ENCODE measurements at places on chromosomes 3 and 15.

DNA sequence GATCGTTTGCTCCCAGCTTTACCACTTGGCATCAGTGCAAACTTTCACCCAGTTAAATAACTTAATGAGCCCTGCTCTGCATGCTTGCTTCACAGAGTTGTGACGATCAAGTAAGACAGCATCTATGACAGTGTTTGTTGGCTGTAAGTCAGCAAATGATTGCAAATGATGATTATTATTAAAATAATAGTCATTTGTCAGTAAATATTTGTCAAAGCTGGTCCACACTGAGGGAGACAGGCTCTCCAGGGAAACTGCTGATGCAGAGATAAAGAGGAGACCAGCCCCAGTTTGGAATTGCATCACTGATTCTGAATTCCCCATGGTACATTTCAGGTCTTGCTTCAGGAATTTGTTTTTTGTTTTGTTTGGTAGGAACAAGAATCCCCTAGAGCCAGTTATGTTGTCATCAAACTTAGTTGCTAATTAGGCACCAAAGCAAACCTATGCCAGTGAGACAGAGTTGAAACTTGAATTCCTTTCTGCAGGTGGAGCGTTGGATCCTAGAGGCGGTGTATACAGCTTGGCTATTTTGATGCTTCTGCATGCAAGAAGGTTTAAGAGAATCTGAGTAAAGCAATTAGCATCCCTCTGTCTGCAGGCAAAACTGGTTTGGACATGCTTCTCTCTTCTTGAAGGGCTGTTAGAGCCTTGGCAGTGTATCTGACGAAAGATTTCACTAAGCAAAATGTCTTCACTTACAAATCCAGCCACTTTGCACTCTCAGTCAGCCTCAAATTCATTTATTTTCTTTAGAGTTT, 338.6 kb upstream of the TPRG1 start:
- DNase-seq = no peak

DNA sequence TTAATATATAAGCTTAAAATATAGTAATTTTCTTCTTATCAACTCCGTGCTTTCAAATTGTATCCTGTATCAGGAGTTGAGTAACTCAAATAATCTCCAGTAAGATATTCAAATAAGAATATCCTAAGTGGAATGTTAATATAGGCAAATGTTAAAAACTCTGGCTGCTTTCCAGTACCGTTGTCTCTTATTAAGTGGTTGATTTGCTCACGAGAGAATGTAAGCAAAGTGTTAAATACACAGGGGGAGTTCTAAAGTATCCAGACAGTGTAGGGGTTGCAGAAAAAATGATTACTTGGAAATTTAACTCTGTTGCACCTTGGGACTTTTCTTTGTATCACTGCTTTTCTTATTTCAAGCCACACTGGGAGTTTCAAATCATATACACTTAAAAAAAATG, 478.9 kb upstream of the TBL1XR1 start:
- DNase-seq = no peak

DNA sequence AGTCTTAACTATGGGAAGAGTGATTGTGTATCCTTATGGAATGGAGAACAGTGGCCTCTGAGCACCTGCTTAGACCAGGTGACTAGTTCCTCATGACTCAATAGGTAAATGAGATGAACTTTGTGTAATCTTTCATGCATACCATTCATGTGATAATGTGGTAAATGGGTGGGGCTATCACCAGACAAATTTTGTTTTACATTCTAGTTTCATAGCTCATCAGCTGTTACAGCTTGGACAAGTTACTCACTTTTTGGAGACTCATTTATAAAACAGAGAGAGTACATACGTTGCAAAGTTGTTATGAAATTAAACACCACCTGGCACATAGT, 103.7 kb upstream of the TGFBR2 start:
- no peak for DNase-seq

GRCh38 chr3:50584391-50584790, 15.1 kb downstream of the HEMK1 start:
- no peak for DNase-seq

GRCh38 chr3:54506603-54507002, 384.3 kb downstream of the CACNA2D3 start:
- no peak for DNase-seq

GRCh38 chr15:88835646-88836045, 32.4 kb downstream of the ACAN start:
- DNase-seq = no peak

- no peak for DNase-seq
These were observed 55.8 kb downstream of the POLR2M start for GRCh38 chr15:57762302-57762701.

- DNase-seq = no peak
These were observed 31.9 kb upstream of the SPTSSB start for GRCh38 chr3:161403251-161403650.

DNA sequence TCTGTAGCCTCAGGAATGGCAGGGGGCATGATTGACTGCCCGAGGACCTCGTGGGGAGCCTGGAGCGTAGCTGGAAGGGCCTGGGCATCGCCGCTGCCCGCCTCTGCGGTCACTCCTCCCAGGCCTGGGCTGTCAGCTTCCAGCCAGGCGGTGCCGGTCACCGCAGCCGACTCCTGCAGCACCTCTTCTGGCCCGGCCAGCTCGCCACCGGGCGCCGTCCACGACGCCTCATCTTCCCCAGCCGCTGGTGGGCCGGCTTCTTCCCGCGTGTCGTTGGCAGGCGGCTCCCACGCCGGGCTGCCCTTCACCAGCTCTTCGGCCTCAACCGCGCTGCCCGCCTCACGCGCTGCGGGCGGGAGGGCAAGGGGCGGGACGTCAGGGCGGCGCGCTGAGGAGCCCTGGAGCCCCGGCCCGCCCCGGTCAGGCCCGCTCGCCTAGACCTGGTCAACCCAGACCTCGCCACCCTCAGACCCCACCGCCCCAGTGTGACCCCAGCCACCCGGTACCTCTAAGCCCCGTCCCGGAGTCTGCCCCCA, 1.0 kb downstream of the CSPG5 start:
- no peak for DNase-seq

DNA sequence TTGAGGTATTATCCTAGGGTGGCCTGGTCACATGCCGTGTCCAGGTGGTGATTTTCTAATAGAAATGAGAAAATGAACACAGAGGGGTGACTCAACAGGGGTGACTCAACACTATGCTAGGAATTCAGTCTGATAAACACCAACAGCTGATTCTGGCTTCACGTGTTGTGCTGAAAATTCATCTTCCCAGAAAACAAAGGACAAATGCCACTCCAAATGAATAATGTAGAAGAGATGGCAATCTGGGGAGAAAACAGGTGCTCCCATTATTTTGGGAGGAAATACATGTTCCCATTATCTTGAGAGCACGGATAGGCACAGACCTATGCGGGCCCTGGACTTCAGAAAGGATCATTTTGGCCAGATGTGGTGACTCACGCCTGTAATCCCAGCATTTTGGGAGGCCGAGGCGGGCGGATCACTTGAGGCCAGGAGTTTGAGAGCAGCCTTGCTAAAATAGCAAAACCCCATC, 101.2 kb upstream of the MEX3B start:
- DNase-seq = no peak

DNA sequence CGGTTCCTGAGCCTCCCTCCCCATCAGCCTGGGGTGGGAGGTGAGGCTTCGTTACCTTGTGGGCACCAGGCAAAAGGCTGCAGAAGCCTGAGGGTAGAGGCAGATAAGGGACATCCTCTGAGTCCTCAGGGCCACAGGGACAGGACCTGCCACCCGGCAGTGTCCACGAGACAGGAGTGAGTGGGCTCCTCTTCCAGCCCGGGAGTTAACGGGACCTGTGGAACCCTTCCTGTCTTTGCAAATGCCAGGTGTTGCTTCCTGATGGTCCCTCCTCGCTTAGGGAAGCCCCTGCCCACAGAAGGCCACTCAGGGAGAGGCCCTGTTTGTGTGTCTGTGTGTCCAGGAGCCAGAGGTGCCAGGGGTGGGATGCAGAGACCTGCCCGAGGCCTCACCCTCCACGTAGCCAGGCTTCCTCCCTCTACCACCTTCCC, 111.1 kb upstream of the ALDH1A3 start:
- DNase-seq = no peak

GRCh38 chr3:32398531-32398930, 6.9 kb downstream of the CMTM7 start:
- DNase-seq = no peak

- no peak for DNase-seq
These were observed 2.2 kb downstream of the SATB1 start for GRCh38 chr3:18422972-18423371.

DNA sequence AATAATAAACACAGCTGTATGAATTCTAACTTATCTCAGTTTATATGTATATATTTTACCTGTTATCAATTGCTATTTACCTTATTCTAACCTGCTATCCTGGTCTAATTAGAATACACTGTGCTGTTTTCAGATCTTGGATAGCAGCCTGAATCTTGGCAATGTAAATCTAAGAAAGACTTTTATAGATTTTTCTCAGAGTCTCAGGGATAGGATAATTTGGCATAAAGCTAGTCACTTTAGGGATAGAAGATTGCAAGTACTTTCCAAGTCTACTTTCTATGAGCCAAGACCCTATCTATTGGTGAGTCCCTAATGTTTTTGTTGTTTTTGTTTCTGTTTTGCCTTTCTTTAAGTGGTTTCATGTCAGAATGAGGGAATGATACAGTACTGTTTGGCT, 695.7 kb downstream of the NAALADL2 start:
- no peak for DNase-seq

DNA sequence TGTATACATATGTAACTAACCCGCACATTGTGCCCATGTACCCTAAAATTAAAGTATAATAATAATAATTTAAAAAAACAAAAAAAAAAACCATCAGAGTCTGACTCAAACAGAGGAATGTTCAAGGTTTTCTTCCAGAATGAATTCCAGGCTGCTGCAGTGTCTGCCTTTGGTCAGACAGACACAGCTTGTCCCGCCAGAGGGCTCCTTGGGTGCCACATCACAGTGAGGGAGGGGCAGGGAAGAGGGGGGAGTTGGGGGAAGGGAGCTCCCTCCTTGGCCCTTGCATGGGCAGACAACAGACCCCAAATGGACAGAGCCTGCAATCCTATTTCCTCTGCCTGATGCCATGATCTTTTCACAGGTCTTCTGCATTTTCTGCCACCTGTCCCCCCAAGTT, 36.5 kb downstream of the ITGB5 start:
- no peak for DNase-seq

DNA sequence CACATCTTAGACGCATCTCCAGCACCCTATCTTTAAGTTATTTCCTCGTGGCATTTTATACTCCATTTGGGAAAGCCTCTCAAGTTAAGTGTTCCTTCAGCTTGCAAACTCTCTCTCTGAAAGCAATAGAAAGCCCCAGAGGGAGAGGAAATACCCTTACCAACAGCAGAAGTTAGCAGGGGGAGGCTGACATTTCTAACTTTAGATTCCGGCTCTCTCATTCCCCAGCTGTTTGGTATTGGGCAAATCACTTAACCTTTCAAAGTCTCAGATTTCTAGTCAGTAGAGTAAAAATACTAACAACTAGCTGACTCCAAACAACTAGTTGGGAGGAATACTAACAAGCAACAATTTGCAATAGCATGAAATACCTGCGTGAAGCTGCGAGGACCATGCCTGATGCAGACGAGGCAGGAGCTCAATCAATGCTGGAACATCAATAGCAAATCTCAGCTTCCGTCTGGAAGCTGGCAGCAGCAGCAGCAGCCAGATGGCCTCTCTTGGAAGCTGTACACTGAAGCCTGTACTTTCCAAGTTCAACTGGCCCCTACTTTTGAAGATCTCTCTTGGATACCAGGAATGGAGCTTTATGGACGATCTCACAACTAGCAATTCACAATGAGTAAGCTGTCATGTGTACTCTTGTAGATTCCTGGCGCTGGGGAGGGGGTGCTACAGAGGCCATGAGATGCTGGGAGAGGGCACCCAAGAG, 47.8 kb downstream of the THBS1 start:
- no peak for DNase-seq

GRCh38 chr15:36356466-36356865, 223.0 kb upstream of the CDIN1 start:
- no peak for DNase-seq

DNA sequence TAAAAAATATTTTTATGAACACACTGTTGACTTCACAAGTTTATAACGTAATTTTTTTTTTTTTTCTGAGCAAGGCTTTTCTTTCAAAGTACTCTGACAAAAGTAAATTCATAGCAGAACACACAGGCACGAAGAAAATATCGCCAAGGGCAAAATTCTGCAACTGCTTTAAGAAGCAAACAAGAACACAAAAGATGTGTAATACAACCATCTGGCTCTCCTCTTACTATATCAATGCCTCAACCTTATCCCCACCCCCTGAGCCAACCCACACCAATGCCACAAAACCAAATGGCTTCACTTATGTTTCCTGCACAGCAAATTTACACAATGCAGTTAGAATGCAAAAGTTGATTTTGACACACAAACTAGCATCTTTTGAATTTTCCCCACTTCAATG, 274.2 kb downstream of the FOXP1 start:
- peak; percentile 30 for DNase-seq

- DNase-seq = no peak
These were observed 6.7 kb downstream of the CAPN3 start for GRCh38 chr15:42365921-42366550.

DNA sequence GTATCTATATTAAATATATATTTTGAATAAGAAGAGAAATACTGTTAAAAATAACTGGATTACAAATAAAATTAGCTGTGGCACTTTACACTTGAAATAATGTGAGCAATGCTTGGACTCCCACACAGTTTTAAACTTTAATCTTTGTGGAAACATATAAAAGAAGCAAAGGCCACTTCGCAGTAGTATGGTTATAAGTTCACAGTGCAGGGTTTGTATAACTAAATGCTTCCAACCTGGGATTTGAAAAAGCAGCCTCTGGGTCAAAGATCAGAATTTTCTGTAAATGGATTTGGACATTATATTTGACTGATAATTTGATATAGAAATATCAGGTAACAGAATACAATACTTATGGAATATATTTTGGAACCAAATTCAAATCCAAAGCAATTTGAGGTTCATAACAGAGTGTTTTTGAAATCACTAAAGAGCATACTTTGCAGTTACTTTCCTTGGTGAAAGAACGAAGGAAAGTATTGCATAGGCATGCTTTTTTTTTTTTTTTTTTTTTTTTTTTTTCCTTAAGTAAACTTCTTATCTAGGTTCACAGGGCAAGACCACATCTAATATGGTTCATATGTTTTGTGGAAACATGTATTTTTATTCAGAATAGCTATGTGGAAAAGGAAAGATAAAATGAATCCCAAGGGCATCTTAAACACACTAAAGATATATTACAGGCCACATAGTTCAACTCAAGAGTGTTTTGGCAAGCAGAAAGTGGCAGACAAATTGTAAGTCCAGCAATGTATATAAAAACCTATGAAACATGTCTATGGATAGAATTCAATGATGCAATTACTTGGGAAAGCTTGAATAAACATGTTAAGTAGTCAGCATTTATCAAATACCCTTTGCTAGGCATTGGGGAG, 47.1 kb upstream of the SGO1 start:
- no peak for DNase-seq

- DNase-seq = no peak
These were observed 28.1 kb downstream of the RPSA start for GRCh38 chr3:39434574-39434973.

Measured in activated CD4-positive, alpha-beta T cell treated with anti-CD3 and anti-CD28 coated beads for 4 hours (primary cell).